ENCODE measurements at places on chromosomes 6 and 20.

DNA sequence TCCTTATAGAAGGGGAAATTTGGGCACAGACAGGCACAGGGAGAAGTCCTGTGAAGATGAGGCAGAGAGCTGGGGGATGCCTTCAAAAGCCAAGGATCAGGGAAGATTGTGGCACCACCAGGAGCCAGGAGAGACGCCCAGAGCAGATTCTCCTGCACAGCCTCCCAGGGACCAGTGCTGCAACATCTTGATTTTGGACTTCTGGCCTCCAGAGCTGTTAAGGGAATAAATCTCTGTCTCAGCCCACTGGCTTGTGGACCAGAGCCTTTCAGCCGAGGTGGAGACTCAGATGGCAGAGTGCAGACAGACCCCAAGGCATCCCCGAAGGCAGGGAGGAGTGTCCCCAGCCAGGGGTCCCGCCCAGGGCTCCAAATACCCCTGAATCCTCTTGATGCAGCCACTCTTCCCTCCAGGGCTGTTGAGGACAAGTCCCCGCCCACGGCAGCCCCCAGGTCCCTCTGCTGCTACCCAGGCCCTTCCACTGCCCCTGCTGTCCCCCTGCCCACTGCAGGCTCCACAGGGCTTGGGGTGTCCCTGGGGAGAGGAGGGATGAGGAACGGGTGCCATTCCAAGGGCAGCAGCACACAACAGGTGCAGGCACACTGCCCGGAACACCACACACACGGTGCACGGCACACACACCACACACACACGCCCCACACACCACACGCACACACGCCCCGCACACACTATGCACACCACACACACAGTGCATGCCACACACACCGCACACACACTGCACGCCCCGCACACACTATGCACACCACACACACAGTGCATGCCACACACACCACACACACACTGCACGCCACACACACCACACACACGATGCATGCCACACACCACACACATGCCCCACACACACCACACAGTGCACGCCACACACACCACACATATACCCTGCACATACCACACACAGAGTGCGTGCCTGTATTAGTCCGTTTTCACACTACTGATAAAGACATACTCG, 311.4 kb downstream of the TAF4 start:
- no peak for DNase-seq

DNA sequence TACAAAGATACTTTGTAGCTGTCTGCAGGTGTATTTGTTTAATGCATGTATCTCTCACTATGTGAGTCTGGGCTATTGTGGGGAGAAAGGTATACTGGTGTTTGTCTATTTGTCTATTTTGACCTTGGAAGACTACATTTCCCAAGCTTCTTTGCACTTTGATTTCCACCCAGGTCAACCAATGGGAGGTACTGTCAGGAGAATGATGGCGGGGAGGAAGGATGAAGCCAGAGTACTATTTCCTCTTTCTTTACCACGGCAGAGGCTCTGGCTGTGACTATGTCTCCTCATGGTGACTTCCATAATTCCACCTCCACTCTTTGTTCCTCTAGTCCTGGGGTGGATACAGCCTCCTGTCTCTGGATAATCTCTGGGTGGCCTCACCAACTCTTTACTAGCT, 23.1 kb downstream of the LBP start:
- no peak for DNase-seq

GRCh38 chr6:112912416-112913101, 565.4 kb downstream of the RFPL4B start:
- no peak for DNase-seq

GRCh38 chr6:110813338-110814101, 1.7 kb downstream of the CDK19 start:
- no peak for DNase-seq

DNA sequence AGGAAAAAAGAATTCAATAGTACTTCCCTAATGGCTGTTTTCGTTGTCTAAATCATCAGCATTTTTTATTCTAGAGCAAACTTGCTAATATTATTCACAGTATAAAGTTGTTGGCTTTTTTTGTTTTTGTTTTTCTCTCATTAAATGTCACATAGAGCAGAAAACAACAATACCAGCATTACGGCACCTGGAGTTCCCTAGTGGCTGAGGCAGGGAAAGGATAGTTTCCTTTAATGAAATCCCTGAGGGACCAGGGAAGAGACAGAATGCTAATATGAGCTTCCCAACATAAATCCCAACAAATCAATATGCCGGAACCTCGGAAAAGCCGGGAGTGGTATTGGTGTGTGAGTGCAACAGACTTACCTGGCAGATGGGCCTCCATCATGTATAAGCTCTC, 235.2 kb upstream of the ASCC3 start:
- DNase-seq, result no peak

- no peak for DNase-seq
Observed at GRCh38 chr6:313087-313486, 20.8 kb downstream of the DUSP22 start.

GRCh38 chr20:40502576-40502975, 186.5 kb downstream of the MAFB start:
- no peak for DNase-seq

GRCh38 chr20:20518263-20518662, 150.4 kb downstream of the INSM1 start:
- no peak for DNase-seq

Measured in stimulated activated CD8-positive, alpha-beta memory T cell treated with anti-CD3 and anti-CD28 coated beads, Interleukin-7, amount 100 ng/mL, for 1 hour (primary cell).